ENCODE measurements at places on chromosomes 4 and X.

- peak; percentile 30 for DNase-seq
Measured at GRCh38 chr4:151409470-151410313, 716 bp downstream of the FHIP1A start.

DNA sequence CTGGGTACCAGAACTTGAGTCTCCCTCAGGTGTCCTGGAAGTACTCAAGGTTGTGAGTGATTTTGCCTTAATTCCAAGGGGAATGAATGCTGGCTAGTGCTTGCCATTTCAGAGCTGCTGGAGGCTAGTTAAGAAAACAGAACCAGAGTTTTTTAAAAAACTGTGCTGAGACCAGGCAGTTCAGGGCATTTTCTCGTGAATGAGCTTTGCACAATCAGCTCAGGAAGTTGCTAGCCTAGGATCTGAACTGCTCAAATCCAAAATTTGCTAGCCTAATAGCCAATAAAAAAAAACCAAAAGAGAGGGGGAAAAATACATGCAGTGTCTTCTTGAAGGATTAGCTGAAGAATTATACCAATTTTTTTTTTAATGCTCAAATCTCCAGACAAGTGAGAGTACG is 292.7 kb downstream of the FBXW7 start:
- DNase-seq = no peak

DNA sequence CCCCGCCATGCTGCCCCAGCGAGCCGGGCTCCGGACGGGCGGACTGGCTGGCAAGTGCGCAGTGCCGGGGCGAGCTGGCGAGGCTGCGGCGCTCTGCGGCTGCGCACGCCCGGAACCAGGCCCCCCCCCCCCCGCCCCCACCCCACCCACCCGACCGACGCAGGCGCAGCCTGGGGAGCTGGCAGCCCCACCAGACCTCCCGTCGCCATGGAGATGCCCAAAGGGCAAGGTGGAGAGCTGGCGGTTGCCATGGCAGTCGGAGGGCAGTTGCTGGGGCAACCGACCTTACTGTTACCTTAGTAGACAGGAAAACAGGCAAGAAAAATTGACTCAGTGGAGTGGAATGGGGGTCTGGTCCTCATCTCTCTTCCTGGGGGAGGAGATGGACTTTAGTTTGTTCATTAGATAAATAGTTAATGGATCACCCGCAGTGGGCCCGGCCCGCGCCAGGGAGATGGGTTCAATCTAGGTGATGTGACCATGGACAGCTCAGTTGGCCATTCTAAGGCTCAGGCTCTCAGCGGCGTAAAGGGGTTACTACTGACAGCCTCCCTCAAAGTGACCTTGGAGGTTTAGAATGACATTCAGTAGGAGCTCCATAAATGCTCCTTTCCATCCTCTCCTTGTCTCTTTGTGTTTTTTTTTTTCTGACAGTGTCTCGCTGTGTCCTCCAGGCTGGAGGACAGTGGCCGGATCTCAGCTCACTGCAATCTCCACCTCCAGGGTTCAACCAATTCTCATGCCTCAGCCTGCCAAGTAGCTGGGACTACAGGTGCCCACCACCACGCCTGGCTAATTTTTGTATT is at the start of gene PCSK1N:
PCSK1N (minus strand) TSS at position 87 of the 806 bp plus-strand sequence; CDS start at position 9, 78 bp downstream.
- no peak for DNase-seq

DNA sequence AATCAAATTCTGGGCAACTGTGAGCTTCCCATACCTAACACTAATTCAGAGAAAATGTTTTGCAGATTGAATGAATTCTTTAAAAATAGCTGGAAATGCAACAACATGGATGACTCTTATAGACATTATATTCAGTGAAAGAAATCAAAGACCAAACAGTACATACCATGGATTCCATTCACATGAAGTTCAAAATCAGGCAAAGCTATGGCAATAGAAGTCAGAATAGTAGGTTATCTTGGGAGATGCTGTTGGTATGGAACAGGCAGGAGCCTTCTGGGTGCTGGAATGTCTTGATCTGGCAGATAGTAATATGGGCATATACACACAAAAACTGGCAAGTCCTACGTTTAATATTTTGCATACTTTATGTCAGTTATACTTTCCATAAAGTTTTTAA is 25.5 kb upstream of the CBLL2 start:
- DNase-seq = no peak

DNA sequence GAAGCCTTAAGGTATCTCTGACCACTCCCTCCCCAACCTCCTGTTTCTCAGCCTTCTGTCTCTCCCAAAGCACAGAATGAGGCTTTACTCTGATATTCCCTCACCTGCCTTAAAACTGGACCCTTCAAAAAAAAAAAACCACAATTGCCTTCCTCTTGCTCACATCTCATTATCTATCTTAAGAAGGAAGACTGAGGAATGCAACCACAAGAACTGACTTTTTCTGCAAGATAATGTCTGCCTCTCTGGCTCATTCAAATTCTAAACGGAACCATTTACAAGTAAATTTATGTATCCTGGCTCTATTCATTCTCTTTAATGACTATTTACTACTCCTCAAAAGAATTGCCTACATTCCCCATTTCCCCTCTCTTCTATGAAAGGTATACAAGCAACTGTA is 545.5 kb upstream of the HTR2C start:
- DNase-seq = no peak

DNA sequence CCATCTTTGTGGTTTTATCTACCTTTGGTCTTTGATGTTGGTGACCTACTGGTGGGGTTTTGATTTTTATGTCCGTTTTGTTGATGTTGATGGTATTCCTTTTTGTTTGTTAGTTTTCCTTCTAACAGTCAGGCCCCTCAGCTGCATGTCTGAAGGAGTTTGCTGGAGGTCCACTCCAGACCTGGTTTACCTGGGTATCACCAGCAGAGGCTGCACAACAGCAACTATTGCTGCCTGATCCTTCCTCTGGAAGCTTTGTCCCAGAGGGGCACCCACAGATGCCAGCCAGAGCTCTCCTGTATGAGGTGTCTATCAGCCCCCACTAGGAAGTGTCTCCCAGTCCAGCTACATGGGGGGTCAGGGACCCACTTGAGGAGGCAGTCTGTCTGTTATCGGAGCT is 199.3 kb upstream of the WDFY3 start:
- DNase-seq = no peak

- no peak for DNase-seq
Measured at GRCh38 chrX:41234962-41235361, 99.0 kb upstream of the DDX3X start.

DNA sequence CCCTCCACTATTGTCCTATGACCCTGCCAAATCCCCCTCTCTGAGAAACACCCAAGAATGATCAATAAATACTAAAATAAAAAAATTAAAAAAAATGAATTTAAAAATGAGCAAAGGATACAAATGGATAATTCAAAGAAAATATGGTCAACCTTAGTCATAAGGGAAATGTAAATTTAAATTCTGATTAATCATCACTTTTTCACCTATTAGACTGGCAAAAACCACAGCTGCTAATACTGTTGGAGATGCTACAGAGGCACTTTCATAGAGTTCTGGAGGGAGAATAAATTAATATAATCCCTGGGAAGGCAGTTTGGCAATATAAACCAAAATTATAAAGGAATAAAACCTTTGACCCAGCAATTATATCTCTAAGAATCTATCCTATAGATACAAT is 50.3 kb downstream of the LRBA start:
- DNase-seq = no peak

DNA sequence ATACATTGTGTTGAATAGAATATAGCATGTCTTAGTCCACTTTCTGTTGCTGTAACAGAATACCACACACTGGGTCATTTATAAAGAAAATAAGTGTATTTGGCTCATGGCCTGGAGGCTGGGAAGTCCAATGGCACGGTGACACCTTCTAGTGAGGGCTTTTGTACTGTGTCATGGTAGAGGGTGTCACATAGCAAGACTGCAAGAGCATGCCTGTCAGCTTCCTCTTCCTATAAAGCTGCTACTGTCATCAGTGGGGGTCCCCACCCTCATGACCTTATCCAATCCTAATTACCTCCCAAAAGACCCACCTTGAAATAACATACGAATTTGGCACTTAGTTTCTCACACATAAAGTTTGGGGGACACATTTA is 193.2 kb downstream of the PTTG2 start:
- DNase-seq = no peak

GRCh38 chrX:28312259-28312658 is 275.0 kb upstream of the IL1RAPL1 start:
- DNase-seq = no peak

DNA sequence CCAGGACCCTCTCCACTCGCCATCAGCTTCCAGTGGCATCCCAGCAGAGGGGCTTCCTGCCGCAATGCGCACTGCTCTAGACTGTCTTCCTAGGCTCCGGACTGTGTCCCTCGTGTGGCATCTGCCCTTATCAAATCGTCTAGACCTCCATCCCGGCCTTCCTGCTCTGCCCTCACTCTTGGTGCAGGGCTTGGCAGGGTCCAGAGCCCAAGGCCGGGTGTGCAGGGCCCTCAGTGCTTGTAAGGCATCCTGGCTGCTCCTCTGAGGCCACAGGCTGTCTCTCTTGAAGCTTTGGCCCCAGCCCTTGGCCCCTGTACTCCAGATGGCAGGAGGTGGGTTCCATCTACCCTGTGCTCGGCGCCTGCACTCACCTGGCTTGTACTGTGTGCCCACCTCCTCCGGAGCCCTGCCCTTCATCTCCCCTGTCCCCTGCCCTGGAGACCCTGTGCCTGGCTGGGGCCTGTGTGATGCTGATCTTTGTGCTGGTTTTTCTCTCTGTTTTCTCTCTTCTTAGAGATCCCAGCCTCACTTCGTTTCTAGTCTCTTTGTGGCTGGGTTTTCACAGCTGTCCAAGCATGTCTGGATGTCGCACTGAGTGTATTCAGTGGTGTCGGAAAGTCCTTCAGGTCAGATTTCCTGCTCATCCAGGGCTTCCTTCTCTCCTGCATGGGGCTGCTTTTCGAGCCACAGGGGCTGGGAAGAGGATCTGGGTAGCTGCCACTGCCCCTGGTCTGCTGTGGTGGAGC is 3.7 kb upstream of the TREX2 start:
- DNase-seq = no peak

- DNase-seq = no peak
Measured at GRCh38 chr4:112894951-112895350, 154.5 kb upstream of the ANK2 start.

DNA sequence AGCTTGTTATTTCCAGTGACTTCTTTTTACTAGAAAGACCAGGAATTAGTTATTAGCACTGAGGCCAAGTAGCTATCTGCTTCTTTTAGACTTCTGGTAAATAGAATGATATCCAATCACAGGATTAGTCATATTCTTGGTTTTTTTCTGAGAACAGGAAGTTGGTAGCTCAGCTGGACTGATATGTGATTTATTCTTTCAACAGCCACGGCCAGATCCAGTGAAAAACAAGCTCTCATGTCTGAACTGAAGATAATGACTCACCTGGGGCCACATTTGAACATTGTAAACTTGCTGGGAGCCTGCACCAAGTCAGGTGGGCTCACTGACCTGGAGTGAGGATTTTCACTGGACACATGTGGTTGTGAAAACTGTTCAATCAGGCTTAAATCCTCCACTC is 48.6 kb downstream of the PDGFRA start:
- DNase-seq = no peak

DNA sequence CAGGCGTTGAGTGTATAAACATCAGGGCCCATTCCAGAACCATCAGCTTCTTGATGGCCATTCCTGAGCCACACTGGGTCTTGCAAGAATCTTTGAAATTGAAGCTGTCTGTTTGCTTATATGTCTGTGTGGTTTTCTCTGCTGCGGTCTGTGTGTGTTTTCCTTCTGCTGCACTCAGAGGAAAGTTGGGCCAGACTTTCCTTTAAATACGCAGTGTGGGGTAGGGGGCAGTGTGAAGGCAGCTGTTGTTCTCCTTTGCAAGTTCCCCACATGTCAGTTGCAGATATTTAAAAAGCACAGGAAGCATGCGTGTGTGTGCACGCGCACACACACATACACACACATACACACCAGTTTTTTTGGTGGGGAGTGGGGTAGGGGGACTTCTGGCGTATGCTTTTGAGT is 32.1 kb downstream of the CCKAR start:
- no peak for DNase-seq

DNA sequence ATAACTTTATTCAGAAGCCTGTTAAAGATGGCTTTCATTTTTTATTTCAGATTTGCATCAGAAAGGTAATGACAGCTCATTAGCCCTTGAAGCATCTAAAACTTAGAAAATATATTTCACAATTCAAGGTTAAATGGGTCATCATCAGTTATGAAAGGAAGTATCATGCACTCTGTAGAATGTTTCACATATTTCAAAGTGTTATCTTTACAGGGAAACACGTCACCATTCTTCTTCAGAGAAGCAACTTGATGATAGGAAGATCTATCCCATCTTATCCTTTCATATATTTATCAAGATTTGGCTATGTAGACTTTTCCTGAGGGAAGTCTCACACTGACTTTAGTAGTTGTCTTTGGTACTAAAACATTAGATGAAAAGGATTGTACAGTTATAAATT is 277.8 kb downstream of the TENM3 start:
- DNase-seq = no peak

- no peak for DNase-seq
Measured at GRCh38 chr4:1503583-1504471, 97.6 kb upstream of the NKX1-1 start.

DNA sequence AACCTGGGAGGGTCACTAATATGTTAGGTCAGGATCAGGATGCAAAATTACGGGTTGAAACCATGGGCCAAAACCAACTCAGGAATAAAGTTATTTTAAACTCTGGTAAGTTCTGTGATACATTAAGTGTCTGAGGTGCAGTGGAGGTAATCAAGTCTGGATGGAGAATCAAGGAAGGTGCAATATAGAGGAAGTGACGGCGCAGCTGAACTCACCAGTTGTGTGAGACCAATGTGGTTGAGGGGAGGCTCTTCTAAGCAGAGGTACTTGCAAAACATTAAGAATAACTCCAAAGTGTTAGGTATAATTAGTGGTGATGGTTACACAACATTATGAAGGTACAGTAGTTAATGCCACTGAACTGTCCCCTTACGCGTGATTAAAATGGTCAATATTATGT is 19.7 kb downstream of the GAB3 start:
- DNase-seq = no peak

GRCh38 chr4:80184053-80184824 is 13.1 kb upstream of the PRDM8 start:
- DNase-seq = peak; percentile 80

DNA sequence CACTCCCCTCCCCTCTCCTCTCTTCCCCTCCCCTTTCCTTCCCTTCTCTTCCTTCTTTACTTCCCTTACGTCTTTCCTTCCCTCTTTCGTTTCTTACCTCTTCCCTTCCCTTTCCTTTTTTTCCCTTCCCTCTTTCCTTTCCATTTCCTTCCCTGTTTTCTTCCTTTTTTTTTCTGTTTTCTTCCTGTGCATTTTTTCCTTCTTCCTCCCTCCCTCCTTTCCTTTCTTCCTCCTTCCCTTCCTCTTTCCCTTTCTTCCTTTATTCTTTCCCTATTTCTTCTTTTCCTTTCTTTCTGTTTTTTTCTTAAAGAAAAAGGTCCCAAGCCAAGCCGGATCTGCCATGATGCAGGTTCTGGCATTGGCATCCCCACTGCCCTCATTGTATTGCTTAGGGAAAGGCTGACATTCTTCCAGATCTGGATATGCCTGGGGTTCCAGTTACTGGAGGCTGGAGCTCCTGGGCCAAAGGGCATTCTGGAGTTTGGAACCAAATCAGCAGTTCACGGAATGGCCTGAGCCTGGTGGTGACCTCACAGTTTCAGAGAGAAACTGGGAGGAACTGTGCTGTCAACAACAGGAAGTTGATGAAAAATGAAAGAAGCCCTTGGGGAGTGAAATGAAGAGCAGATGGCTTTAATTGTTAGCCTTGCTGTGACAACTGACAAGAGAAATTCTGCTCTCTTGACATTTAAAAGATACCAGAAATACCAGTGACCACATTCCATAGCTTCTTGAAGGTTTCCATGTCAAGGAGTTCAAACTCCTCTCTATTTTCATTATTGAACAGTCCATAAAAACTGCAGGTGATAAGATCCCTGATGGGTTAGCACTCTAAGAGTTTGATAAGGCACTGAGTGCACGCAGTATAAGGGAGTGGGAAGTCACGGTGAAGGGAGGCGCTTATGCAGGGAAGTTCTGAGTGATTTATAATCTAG is 622.1 kb downstream of the SPRY1 start:
- DNase-seq = no peak
